Glomerular endothelial cell (primary cell): ENCODE measurements at places on chromosomes 11 and 22. TPM values are rescaled to one million over a fixed set of nuclear protein-coding genes. Genes with fewer than 3 reads are reported as not detected.

GRCh38 chr11:118872403-118872821 is 11.3 kb upstream of the CXCR5 start:
- no peak for DNase-seq

DNA sequence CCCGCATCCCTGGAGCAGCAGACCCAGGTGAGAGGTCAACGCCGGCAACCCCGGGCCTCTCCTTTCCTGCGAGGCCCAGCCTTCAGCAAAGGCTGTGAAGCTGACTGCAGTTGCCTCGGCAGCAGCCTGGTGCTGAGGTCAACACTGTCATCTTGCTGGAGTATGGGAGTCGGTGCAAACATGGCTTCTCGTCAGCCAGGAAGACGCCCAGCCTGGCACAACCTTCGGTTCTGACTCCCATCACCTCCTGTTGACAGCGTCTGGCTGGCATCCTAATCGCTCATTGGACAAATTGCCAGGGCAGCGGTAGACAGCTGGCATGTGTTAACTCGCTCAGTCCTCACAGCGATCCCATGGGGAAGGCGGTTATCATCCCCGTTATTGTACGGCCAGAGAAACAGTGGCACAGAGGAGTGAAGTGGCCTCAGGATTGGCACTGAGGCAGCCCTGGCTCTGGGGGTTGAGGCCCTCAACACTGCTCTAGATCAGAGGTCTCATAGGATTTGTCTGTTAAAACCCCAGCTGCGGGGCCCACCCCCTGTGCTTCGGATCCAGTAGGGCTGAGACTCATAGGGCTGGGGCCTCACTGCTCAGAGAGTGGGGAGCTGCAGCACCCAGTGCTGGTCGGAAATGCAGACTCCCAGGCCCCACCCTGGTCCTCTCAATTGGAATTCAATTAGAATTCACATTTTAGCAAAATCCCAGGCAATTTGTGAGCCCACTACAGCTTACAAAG is 39.3 kb upstream of the TP53I11 start:
- DNase-seq = no peak

DNA sequence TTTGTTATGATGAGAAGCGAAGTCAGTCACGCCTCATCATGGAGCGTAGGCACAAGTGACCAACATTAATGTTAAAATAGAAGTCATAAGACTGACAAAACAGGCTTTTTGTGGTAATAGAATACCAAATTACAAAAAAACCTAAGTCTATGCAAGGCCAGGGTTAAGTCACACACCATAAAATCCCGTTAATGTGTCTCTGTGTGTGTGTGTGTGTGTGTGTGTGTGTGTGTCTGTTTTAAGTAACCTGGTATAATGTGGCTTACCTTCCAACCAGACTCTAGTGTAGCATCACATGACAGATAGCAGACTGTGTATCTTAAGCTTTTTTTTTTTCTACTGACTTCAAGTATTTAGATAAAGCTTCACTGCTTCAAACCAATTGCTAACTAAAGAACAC is 38.0 kb downstream of the C11orf71 start:
- no peak for DNase-seq

DNA sequence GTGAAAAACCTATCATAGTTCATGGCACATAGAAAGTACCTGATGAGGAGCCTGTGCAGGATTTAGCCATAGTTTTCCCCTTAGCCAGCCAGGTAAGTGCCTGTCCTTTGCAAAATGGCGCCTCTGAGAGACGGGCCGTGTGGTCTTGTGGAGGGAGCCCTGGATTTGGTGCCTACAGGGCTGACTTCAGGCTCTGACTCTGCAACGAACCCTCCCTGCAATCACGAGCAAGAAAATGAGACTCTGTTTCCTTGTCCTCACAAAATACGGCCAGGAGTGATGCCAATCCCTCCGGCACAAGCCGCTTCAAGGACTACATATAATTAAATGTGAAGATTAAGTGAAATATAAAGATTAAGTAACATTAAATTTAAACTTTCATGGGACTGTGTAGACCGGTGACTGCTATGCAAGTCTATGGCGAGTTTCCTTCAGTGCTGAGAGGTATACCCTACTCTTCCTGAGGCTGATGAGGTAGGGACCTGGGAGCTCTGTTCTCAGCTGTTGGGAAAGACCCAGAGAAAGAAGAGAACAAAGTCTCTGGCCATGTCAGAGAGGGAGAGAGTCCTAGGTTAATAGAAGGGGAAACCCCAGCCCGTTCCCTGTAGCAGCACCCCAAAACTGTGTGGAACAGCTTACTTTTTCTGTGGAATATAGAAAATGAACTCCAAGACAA is 6.1 kb upstream of the CXCR5 start:
- DNase-seq = no peak

- DNase-seq = no peak
Measured at GRCh38 chr11:64227405-64227956, 1.4 kb downstream of the NUDT22 start.

- DNase-seq = no peak
Measured at GRCh38 chr11:48041877-48042695, 61.7 kb downstream of the PTPRJ start.

- DNase-seq = no peak
Measured at GRCh38 chr11:16881074-16881709, 133.0 kb downstream of the PLEKHA7 start.

Gene RPS6KA4
- 42.1 and 49.0 TPM in 2 replicates for total RNA-seq

- no peak for DNase-seq
Measured at GRCh38 chr22:30114361-30114760, 34.1 kb downstream of the HORMAD2 start.

DNA sequence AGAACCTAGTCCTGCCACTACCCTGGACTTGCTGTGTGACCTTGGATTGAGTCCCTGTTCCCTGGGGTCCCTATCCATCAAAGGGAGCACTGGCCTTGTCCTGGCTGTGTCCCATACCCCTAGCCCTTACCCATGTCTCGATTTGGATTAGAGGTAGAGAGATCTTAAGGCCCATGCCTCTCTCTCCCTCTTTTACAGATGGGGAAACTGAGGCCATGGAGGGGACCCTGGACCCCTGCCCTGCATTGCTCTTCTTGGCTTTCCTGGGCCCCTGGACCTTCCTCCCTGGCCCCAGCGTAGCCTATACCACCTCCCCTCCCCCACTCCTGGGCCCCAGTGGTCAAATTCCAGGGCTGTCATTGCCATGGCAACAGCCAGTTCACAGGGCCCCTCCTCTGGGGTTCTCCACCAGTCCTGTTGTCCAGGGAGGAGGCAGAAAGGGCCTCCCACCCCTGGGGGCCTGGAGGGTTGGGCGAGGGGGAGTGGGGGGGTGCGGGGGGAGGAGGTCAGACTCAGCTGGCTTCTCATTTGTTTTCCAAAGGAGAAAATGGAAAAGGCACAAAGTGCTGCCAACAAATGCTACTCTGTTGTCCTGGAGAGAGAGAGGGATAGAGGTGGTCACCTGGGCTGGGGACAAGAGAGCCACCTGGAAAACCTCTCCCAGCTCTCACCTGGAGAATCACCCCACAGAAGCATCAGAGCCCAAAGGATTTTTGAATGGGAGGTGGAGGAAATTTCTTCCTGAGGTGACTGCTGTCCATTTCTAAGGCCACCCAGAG is 23.3 kb downstream of the ARHGEF17 start:
- no peak for DNase-seq

- no peak for DNase-seq
Measured at GRCh38 chr11:69485337-69486041, 4.0 kb downstream of the LINC01488 start.

Gene TBX10
- total RNA-seq = not detected in 2 replicates

GRCh38 chr11:128428935-128429334 is 158.4 kb downstream of the ETS1 start:
- DNase-seq = no peak

- DNase-seq = no peak
Measured at GRCh38 chr22:40176921-40177737, 596 bp upstream of the TNRC6B start.

DNA sequence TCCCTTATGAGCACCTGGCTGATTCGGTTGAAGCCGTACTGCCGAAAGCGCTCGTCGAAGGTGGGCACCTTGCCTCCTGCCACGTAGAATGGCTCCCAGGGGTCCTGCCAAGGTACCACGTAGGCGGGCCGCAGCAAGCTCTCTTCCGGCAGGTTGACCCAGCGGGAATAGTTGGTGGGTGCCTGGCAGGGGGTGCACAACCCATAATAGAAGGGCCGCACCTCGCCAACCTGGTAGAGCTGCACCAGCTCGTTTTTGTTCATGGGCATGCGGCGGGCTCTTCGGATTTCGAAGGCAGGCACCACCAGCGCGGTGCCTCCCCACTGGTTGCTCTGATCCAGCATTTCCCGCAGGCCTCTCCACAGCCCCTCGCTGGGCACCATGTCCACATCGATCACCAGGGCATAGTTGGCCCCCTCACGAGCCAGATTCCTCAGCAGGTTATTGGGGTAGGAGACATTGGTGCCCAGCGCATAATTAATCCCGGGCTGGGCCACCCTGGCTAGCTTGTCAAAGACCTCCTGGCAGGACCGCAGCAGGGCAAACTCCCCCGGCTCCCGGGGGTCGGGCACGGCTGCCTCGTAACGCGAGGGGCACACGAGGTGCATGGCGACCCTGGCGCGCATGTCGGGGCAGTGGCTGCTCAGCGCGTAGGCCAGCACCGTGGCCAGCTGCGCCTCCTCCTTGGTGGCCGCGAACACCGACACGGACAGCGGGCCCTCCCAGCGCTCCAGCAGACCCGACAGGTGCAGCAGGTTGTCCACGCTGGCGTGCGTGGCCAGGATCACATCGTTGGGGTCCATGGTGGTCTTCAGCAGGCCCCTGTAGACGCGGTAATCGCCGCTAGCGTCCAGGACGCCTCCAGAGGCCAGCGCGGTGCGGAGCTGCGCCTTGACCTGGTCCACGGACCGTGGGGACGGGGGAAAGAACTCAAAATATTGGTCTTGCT is 679 bp downstream of the B4GAT1 start:
- no peak for DNase-seq

Gene GAL3ST3
- 0.23 TPM in 1 of 2 replicates, not detected in the other for total RNA-seq

DNA sequence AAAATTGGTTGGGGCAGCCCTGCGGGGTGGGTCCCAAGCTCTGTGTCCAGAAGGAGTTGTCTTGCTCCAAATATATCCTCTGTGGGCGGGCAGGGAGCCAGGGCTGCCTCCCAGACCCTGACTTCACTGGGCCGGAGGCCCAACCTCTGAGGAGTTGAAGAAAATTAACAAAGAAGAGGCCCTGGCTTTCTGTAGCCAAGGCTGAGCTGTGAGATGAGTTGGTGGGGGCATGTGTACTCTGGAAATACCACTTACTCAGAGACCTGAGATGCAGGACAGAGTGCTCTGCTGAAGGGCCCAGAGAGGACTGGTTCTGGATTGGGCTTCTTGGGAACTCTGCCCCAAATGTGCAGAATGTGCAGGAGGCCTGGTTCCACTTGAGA is 96.3 kb downstream of the SWAP70 start:
- no peak for DNase-seq

Gene HNRNPUL2
- total RNA-seq = 13.2 and 23.6 TPM in 2 replicates

Gene SCGB2A2
- total RNA-seq = not detected in 2 replicates

Gene DERL3
- 0.12 TPM in 1 of 2 replicates, not detected in the other for total RNA-seq

Gene VWCE
- 9.0 and 18.6 TPM in 2 replicates for total RNA-seq

GRCh38 chr22:27603800-27604144 is 197.8 kb downstream of the MN1 start:
- no peak for DNase-seq
